ENCODE measurements at places on chromosomes 1 and 21.

GRCh38 chr1:60923389-60924087 lies 158.8 kb upstream of the NFIA start:
- no peak for DNase-seq

GRCh38 chr1:159594625-159595405 lies 7.2 kb downstream of the APCS start:
- no peak for DNase-seq

GRCh38 chr1:196608390-196609369 lies at the start of gene KCNT2:
Gene KCNT2 (minus strand): TSS chr1:196608440. CDS start chr1:196608309, 131 bp downstream.
- DNase-seq: peak; percentile 3

GRCh38 chr1:30820299-30820698 lies 62.7 kb upstream of the LAPTM5 start:
- no peak for DNase-seq

DNA sequence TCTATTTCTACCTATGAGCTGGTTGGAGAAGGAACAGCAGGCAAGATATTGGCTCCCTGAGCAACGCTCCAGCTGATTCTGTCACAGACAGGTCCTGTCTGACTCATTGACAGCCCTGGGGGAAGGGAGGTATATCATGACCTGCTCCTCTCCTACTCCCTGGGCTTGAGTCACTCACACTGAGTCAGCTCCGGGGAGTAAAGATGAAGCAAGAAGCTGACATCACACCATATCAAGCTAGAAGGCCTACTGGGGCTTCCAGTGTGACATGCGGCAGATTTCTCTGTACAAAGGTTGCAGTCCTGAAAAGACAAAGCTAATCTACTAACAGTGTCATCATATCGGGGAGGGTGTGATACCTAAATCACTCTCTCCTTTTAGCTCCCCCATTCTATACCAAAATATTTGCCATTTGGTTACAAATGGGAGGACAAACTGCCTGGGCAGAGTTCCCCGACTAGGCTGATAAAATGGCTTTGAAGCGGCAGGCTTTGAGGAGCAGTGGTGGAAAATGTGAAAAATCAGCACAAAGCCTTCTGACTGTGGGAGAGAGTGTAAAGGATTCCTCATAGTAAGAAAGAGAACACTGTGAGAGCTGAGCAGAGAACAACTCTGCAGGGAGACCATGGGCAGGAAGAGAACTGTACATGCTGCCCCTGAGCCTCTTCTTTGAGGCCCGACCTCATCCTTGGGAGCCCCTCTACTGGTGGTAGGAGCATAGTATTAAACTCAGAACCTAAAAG lies 15.5 kb downstream of the PI4KB start:
- DNase-seq: peak; percentile 77

GRCh38 chr1:43204394-43204793 lies 32.3 kb downstream of the CFAP57 start:
- no peak for DNase-seq

DNA sequence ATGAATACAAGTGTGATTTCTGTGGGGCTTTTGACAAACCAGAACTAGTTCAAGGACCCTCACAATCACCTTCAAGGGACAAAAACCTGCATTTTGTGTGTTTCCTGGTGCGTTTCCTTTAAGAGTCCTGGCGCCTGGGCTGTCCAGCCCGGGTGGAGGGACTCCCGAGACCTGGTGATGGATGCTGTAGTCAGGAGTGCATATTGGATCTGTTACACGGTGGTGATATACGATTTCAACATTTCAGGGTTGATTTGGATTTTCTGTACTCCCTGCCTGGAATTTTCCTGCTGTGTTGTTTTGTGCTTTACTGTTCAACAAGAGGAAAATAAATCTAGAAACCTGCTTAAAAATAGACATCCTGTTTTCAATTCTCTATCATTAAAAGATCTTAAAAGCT lies 162.0 kb downstream of the KIF26B start:
- DNase-seq: no peak

DNA sequence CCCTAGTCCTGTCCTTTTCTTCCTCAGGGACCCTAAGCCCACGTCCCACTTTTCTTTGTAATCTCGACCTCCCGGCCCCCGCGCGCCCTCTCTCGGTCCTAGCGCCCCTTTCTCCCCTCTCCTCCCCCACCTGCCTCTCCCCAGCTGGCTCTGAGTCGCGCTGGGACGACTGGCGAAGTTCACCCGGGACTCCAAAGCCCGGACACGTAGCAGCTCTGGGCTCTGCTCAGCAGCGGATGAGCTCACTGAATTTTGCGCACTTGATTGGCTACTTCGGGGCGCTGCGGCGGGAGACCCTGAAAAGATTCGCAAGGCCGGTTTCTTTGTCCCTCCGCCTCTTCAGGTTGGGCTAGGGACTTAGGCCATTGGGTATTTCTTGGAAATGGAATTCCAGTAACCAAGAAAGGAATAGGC lies 16.3 kb upstream of the ACKR1 start:
- DNase-seq: no peak

- peak; percentile 42 for DNase-seq
These were observed 3.2 kb upstream of the THEMIS2 start for GRCh38 chr1:27868932-27869718.

DNA sequence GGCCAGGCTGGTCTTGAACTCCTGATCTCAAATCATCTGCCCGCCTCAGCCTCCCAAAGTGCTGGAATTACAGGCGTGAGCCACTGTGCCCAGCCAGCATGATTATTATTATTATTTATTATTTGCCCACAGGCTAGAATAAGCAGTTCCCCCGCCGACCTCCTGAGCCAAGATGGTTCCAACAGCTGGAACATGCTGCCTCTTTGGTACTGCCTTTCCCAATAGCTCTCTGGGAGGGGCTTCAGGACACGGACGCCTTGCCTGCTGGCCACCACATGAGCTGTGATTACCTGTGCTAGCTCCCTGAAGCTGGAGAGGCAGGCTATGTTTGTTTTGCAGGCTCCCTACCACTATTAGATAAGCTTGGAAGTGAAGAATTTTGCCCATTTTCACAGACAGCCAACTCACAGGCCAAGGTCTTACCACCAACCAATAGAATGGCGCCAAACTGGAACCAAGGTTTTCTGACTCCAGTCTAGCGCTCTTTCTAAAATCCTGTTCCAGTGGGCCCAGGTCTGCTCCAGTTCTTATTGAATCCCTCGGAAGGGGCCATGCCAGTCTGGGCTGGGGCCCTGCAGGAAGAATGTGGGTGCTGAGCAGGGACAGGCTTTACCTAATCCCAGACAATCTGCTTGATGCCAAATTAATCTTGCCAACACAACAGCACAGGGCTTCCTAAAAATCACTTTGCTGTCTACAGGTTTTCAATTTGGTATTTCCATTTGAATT lies 2.1 kb upstream of the GPR61 start:
- DNase-seq: no peak

DNA sequence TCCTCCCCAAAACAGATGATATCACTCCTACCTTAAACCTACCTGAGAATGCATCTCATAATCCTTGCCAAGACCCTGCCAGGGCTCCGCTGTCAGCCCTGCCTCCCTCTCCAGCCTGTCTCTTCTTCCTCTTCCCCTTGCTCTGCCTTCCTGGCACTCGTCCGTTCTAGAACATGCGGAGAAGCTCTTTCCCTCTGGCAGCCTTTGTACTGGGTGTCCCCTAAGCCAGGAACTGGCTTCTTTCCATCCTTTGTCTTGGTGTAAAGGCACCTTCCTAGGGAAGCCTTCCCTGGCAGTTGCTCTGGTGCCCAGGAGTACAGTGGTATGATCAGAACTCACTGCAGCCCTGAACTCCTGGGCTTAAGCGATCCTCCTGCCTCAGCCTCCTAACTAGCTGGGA lies 36.1 kb downstream of the CTNNBIP1 start:
- DNase-seq: no peak

DNA sequence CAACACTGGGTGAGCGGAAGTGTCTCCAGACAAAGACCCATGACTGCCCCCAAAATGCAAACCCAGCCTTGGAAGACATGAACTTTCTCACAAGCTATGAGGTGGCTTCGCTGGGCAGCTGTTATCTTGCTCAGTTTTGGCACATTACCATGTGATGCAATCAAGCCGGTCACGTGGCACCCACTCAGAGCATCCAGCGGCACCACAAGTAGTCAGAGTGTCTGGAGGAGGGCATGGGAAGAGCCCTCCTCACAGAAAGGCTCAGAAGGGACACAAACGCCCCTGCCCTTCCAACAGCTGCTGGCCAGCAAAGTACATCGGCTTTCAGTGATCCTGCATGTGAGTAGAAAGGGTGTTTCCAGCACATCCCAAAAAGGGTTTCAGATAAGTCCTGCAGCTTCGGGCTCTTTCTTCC lies 145.5 kb upstream of the IRF2BP2 start:
- DNase-seq: no peak

- DNase-seq: no peak
These were observed 489.3 kb upstream of the VAMP3 start for GRCh38 chr1:7281821-7282220.

DNA sequence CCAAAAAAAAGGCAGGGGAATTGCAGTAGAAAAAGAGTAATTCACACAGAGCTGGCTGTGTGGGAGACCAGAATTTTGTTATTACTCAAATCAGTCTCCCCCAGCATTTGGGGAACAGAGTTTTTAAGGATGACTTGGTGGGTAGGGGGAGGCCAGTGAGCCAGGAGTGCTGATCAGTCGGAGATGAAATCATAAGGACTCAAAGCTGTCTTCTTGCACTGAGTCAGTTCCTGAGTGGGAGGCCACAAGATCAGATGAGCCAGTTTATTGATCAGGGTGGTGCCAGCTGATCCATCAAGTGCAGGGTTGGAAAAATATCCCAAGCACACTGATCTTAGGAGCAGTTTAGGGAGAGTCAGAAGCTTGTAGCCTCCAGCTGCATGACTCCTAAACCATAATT lies 23.7 kb upstream of the EDARADD start:
- DNase-seq: no peak

DNA sequence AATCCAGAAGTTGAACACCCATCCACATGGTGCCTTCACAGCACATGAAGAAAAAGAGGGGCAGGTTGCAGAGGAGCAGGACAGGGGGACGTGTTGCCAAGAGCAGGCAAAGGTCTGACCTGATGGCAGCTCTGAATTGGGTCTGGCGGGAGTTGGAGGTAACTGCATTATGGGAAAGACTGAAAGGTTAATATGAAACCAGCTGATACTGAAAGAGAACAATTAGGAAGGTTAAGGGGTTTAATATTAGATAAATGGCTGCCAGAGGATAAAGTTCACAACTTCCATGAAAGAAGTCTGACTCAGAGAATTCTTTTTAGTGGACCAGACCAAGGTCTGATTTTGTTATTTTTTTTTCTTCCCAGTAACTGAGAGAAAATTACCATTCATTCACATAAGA lies 76.1 kb downstream of the CD58 start:
- DNase-seq: no peak

GRCh38 chr21:29939924-29940275 lies at the start of gene GRIK1:
Gene GRIK1 (minus strand): TSS chr21:29939996.
- DNase-seq: no peak

GRCh38 chr1:27956761-27957160 lies 3.0 kb upstream of the XKR8 start:
- DNase-seq: no peak

GRCh38 chr1:37602750-37603694 lies 7.3 kb upstream of the GNL2 start:
- DNase-seq: peak; percentile 11

- no peak for DNase-seq
These were observed 21.3 kb downstream of the BACE2 start for GRCh38 chr21:41189150-41189745.

DNA sequence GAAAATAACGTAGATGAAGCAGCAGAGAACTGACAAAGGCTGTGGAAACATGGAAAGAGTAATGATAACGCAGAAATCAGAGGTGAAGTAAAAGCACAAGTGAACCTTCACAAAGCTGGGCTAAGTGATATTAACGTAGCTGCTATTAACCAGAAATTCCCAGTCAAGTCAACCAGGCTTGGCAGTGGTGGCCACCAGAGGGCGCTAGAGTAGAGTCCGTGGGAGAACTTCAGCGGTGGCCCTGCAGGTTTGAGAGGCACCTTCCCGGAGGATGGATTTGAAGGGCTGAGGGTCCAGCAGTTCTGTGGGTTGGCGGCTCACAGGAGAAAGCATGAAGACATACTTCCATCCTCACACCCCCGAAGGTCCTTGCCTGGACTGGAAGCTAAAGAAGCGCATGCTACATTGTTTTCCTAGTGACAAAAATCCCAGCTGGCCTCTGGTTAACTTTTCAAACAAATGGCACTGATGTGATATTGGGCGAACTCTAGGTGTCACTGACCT lies 81.7 kb upstream of the ZNF648 start:
- DNase-seq: peak; percentile 90

DNA sequence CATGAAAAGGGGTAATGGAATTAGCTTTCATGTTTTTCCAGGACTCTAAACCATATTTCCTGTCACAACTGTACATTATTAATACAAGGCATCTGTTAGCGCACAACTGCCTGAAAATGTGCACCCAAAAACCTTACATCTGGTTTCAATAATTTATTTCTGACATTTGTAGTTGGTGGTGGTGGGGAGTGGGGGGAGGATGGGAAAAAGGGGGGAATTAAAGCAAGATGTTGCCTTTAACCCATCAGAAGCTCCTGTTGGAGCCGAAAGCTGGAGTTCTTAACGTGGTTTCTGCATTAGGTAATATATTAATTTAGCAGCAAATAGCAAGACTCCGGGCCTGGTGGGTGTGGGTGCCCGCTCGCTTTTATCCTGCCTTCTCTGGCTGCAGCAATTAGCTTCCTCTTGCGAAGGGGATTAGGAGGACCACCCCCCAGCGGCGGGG lies 36.9 kb upstream of the HHAT start:
- DNase-seq: no peak

DNA sequence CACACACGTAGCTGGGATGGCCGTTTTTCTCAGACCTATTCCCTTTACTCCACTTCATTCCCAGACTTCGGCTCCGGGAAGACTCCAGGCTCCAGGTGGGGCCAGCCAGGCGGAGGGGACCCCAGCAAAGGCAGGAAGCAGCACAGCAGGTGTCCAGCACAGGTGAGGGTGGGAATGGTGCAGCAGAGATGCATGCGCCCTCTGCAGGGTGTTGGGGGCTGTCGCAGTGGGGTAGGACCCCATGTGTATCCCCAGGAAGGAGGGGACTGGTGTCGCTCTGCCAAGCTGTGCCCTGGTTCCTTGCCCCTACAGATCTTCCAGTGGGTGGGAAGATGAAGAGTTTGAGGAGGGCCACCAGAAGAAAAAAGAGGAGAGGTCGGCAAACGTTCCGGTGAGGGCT lies 5.3 kb downstream of the TTC24 start:
- DNase-seq: no peak

- no peak for DNase-seq
These were observed 11.8 kb upstream of the FUBP1 start for GRCh38 chr1:77990629-77991204.

DNA sequence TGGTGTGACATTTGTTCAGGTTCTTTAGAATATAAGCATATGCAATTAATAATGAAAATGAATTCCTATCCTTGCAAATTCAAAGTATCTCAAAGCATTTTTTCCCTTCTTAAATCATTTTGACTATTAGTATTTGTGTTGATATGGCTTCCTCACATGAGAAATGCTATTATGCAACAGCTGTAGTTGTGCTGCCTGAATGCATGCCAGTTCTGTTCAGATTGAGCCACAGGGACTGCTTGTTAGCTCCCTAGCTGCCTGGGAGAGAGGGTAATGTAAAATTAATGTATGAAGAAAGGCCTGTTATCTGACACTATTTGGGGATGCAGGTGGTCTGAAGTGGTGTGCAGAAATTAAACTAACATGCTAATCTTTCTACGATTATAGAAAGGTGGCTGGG lies 45.5 kb downstream of the CACHD1 start:
- DNase-seq: no peak
